ENCODE measurements at places on chromosomes 2 and 18. TPM values are rescaled to one million over a fixed set of nuclear protein-coding genes. Genes with fewer than 3 reads are reported as not detected.
A peak's percentile ranks its signal among the peaks of the same experiment; 100 is the strongest.

DNA sequence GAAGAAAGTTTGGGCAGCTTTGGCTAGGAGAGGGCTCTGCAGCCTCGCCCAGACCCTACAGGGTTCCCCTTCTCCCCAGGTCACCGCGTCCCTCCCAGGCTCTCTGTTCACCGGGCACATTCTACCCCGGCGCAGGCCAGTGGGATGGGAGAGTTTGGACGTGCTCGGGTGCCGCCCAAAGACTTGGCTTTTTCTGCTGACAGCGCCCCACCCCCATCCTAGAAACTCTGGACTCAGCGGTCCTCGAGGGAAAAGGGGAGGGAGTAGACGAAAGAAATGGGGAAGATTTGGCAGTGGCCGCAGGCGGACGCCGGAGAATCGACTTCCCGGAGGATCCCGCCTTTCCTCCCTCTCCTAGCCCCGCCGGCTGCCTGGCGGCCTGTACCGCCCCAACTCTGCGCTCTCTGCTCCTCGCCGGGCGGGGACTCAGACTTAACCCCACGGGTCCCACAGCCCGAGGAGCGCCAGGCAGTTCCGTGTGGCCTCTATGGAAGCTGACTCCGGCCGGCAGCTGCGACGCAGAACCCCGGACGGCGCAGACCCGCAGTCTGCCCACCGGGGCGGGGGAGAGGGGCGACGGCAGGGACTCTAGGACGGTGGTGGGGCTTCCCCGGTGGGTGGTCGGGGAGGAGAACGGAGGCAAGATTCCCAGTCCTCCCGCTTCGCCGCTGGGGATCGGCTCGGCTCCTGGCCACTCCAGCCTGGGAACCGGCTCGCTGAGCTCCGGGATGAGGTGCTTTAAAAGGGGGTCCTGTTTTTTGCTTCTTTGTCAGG lies 863 bp upstream of the SIX2 start:
- DNase-seq: peak; percentile 28

DNA sequence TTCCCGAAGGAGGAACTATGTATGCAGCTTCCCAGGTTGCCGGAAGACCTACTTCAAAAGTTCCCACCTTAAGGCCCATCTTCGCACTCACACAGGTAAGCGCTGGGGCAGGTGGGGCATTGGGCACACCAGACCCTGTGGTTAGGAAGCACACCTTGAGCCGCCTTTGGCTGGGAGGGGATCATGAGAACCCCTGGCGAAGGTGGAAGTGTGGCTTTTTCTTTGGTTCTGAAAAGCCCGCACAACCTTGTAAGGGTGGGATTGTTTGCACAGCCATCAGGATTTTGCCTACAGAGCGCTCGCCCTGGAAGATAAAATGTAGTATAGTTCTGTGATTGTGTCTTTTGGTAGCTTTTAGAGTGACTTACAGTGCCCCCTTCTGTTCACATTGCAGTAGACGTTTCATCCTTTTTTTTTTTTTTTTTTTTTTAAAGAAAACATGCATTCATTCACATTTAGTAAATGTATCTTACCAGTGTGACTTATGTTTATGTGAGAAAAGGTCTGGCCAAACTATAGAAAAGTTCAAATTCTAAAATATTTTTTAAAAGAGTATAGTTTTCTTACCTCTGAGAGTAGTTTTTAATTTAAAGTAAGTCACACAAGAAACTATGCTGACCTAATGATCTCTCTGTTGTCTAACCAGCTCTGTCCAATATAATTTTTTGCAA lies 5.3 kb downstream of the KLF11 start:
- DNase-seq: peak; percentile 80

GRCh38 chr18:67517444-67517765 lies 885 bp upstream of the DSEL start:
- no peak for DNase-seq

GRCh38 chr18:44841221-44841620 lies 160.5 kb downstream of the SETBP1 start:
- no peak for DNase-seq

Gene CHAC2
- polyA plus RNA-seq: 1.4 TPM

Gene FBXO41
- polyA plus RNA-seq: 19.7 TPM

Data from brain (organoid and tissue), 16 donors.